ENCODE measurements at places on chromosomes 1 and 21. TPM values are rescaled to one million over a fixed set of nuclear protein-coding genes. Genes with fewer than 3 reads are reported as not detected.
A peak's percentile ranks its signal among the peaks of the same experiment; 100 is the strongest.

DNA sequence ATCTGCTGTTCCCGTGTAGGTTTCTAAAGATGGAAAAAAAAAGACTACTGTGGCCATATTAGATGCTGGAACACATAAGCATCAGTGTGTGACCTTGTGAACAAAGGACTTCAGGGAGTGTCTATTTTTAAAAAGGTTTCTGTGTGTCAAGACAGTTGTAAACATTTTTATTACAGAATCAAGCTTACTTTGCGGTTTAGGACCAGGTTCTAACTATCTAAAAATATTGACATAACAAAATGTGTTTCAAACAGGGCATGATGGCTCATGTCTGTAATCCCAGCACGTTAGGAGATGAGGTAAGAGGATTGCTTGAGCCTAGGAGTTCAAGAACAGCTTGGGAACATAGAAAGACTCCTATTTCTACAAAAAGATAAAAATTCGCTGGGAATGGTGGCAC is 7.1 kb upstream of the DDI2 start:
- no peak overlapping the region for H3K4me3 ChIP-seq
- no peak for DNase-seq
- H3K27me3 ChIP-seq = no peaks in the 10 kb centered on the region
- H3K27ac ChIP-seq = no peak overlapping the region
- H3K4me1 ChIP-seq = no peaks in the 10 kb centered on the region

GRCh38 chr1:114149211-114149610 is 4.5 kb downstream of the SYT6 start:
- no peak overlapping the region for H3K27ac ChIP-seq
- H3K36me3 ChIP-seq = no peaks in the 10 kb centered on the region
- H3K4me1 ChIP-seq = no peaks in the 10 kb centered on the region
- no peak for DNase-seq

FNBP1L gene
- 33.1 TPM for total RNA-seq

GRCh38 chr1:76473591-76473990 is 393.7 kb upstream of the ST6GALNAC5 start:
- H3K27ac ChIP-seq = no peak overlapping the region
- no peaks in the 10 kb centered on the region for H3K27me3 ChIP-seq
- H3K4me1 ChIP-seq = no peaks in the 10 kb centered on the region
- no peak overlapping the region for H3K4me3 ChIP-seq

OR6K3 gene
- not detected for total RNA-seq

NRIP1 gene
- 105 TPM for total RNA-seq

DNA sequence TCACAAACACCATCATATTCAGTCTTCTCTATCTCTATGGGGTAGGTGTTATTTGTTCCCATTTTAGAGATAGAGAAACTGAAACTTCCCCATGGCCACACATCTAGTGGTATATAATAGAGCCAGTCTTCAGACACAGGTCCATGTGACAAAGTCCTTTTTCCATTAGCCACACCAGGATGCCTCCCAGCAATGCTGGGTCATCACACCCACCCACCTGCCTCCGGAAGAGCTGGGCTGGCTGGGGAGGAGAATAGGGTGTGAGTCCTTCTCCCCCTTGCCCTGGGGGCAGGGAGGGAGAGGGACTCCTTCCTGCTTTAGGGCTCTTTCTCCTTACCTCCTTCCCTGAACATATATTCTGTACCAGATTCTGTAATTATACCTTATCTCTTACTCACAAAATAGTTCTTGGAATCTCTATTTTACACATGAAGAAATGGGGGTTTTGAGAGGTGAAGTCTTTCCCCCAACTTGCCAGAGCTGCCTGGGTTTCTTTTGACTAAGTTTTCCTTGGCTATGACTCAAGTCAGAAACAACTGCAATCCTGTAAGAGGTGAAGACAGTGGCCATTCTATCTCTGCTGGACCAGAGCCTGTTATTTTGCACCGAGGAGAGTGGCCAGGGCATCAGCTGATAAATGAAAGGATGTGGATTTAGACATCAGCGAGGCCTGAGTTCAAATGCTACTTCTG is 30.0 kb downstream of the SOX13 start:
- H3K4me3 ChIP-seq = no peak overlapping the region
- peak overlapping the region; percentile 75 for H3K27ac ChIP-seq
- no peak for DNase-seq
- no peaks in the 10 kb centered on the region for H3K36me3 ChIP-seq

MORN1 gene
- 18.1 TPM for total RNA-seq

DNA sequence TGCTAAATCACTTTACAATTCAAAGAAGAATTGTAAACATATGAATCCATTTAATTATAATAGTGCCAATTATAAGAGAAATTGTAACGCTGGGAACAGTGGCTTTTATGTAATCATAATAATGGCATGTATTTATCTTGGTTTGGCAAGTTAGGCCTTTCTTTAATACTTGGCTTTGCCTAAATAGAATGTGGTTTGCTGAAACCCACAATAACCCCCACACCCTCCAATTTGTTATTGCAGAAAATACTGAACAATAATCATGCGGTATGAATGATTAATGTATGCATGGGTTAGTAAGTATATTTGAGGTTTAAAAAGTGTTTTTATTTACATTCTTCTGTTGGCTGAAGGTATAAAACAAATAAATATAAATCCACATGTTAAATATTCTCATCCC is 138.2 kb downstream of the NFIA start:
- no peaks in the 10 kb centered on the region for H3K36me3 ChIP-seq
- no peak for DNase-seq
- H3K4me3 ChIP-seq = no peak overlapping the region
- H3K4me1 ChIP-seq = no peaks in the 10 kb centered on the region
- H3K27me3 ChIP-seq = no peaks in the 10 kb centered on the region

C1orf232 gene
- total RNA-seq = not detected

DNA sequence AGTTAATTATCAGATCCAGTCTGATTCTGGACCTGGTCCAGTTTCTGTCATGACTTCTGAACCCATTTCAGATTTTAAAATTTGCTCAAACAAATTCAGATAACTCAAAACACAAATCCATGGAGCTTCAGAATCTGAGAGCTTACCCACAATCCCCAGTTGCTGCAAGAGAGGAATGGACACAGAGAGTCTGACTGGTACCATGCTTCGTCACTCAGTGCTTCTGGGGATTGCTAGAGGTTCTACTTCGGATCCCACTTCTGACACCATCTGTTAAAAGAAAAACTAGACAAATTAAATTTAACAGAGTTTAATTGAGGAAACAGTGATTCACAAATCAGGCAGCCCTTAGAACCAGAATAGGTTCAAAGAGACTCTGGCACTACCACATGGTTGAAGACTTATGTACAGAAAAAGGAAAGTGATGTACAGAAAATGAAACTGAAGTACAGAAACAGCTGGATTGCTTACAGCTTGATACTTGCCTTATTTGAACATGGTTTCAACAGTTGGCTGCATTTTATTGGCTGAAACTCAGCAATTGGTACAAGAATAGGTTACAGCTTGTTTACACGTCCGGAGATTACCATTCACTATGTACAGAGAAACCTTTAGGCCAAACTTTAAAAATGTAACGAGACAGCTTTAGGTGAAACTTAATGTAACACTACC is 60.7 kb upstream of the TEKT2 start:
- H3K4me1 ChIP-seq = no peaks in the 10 kb centered on the region
- H3K27me3 ChIP-seq = no peaks in the 10 kb centered on the region
- no peak overlapping the region for H3K4me3 ChIP-seq

MNDA gene
- total RNA-seq = 6.9 TPM

CHRM3 gene
- total RNA-seq = 4.8 TPM

DNA sequence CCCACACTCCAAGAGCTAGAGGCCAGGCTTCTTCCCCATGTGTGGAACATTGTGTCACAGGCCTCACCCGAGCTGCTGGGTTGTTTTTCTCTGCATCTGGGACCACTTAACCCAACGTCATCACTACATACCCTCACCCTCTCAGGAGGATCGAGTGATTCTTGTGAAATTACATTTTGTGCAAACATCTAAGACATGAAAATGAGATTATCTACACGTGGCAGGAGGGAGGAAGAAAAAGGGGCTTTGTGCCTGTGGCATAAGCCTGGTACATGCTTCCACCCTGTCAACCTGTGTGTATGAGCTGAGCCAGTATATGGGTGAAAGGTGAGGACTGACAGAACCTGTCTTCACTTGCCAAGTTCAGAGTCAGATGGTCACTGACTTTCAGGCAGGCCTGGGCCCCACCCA is 1.6 kb downstream of the CPT2 start:
- H3K36me3 ChIP-seq = no peaks in the 10 kb centered on the region
- peak overlapping the region; percentile 99 for H3K27ac ChIP-seq
- no peaks in the 10 kb centered on the region for H3K27me3 ChIP-seq
- H3K4me3 ChIP-seq = peak overlapping the region; percentile 100
- DNase-seq = no peak

DNA sequence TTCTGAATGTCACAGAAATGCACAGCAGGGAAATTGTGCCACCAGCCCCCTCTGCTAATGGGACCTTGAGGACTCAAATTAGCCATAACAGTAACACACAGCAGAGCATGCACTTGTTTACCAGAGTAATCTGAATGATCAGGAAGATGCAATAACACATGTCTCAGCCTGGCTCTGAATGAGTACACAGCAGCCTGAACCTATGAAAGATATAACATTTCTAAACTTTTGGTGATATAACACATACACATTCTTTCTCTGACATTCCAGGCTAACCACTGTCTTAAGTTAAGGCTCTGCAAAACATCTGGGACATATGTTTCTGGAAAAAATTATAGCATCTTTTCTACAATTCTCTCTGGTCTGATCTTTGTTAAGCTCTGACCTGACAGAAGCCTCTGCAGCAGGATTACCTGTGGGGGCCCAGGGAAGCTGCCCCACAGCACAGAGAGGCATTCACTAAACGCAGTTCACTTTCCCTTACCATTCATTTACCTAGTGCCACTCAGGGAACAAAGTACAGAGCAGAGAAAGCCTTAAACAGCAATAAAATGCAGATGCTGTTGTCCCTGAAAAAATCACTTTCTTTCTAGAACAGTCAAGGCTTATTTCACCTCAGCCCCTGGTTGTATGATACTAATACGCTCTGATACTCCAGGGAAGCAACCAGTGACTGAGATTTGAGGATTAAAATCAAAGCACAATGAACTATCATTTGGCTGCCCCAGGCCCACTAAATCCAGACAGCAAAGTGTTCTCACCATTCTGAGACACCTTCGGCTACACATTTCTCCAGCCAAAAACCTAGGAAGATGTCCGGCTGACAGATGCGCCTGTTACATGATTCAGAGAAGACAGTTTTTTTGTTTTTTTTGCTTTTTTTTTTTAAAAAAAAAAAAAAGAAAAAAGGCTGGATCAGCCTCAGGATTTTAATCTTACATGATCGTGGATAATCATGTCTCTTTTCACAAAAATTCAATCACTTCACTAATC is 54.0 kb upstream of the CNN3 start:
- H3K36me3 ChIP-seq = no peaks in the 10 kb centered on the region
- no peaks in the 10 kb centered on the region for H3K4me1 ChIP-seq
- no peak for DNase-seq
- H3K4me3 ChIP-seq = no peak overlapping the region

KRTAP11-1 gene
- not detected for total RNA-seq

TNNI3K gene
- 3.7 TPM for total RNA-seq

MYOC gene
- 4.9 TPM for total RNA-seq

DNA sequence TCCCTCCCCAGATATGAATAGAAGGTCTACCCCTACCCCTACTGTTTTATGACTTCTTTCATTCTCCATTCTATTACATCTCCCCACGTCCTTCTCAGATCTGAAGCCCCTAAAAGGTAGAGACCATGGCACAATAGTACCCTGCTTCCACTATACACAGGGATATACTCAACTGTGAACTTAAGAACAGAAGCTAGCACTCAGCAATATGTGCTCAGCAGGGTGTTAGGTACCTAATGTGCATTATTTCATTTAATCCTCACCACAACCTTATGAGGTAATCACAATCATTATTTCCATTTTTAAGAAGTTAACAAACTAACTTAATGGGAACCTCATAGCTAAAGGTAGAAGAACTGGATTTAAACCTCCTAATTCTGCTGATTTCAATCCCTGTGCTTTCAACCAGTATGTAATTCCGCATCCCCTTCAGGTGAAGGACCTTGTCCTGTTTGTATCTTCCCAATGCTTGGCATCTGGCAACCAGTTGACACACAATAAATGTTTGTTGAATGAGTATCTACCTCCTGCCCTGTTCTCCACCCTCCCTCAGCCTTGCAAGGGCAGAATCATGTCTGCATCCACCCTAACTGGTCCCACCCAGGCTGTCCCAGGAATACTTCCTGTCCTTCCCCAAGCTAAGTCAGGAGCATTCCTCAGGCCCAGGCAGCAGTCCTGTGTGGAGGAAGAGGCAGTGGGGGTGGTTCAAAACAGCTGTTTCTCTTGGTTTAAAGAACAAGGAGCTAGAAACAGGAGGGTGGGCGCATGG is 6.5 kb downstream of the DENND2D start:
- H3K27ac ChIP-seq = peak overlapping the region; percentile 77
- no peak overlapping the region for H3K4me3 ChIP-seq
- H3K4me1 ChIP-seq = peaks cover 5% of the 10 kb centered on the region
- H3K36me3 ChIP-seq = no peaks in the 10 kb centered on the region

CDKN2C gene
- 31.1 TPM for total RNA-seq

- H3K27me3 ChIP-seq = no peaks in the 10 kb centered on the region
- no peak for DNase-seq
- H3K27ac ChIP-seq = no peak overlapping the region
- no peak overlapping the region for H3K4me3 ChIP-seq
- H3K36me3 ChIP-seq = no peaks in the 10 kb centered on the region
- H3K4me1 ChIP-seq = no peaks in the 10 kb centered on the region
Observed at GRCh38 chr1:167294528-167294927, 73.8 kb downstream of the POU2F1 start.

GRCh38 chr1:36869826-36870225 is 164.5 kb downstream of the GRIK3 start:
- no peaks in the 10 kb centered on the region for H3K4me1 ChIP-seq
- no peak for DNase-seq
- no peak overlapping the region for H3K27ac ChIP-seq
- H3K27me3 ChIP-seq = no peaks in the 10 kb centered on the region
